ENCODE measurements at places on chromosomes 13 and 19.

DNA sequence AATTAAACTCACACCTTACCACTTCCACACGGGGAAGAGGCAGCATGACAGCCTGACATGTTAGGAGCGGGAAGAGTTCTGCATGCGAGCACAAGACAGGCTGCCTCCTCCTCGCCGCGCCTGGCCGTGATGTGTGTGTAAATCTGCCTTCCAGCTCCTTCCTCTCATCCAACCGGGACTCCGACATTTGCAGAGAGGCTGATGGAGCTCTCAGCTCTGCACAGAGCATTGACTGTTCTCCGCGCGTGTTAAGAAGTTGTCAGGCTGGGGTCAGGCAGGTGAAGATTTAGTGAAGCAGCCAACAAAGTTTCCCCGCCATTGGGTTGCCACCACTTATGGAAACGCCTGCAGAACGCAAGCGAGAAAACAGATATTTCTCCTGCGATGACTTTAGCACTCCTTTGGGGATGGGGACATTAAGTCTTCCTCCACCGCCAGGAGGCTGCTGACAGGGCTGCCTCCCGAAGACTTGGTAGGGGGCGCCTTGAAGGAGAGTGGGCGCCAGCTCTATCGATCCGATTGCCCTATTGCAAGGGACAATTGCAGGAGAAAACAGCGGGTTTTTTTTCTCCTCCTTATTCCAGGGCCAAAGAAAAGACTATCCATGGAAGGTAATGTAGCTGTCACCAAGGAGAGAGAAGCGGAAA lies 213.9 kb upstream of the TSHZ3 start:
- no peak for DNase-seq

DNA sequence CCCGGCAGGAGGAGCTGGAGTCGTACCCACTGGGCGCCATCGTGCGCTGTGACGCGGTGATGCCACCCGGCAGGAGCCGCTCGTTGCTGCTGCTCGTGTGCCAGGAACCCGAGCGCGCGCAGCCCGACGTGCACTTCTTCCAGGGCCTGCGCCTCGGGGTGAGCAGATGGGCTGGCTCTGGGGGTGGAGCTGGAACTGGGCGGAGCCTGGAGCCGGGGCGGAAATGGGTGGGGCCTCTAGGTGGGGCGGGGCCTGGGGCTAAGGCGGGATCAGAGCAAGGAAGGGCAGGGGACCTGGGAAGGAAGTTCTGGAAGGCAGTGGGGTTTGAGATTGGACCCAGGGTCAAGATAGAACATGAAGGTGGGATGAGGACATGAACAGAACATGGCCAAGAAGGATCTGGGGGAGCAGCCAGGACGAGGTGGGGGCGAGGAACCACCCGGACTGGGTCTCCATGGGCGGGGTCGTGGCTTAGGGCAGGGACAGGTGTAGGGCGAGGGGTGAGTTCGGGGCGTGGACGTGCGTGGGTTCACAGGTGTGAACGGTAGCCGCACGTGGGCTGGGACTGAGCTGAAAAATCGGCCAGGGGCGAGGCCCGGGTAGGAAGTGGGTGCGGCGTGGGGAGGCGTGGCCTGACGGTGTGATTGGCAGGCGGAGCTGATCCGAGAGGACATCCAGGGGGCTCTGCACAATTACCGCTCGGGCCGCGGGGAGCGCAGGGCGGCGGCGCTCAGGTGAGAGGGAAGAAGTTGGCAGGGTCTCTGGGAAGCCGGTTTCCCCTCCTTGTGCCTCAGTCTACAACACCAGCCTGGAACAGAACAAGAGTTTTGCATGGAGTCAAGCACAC lies 4.7 kb downstream of the EPS8L1 start:
- peak; percentile 77 for DNase-seq

DNA sequence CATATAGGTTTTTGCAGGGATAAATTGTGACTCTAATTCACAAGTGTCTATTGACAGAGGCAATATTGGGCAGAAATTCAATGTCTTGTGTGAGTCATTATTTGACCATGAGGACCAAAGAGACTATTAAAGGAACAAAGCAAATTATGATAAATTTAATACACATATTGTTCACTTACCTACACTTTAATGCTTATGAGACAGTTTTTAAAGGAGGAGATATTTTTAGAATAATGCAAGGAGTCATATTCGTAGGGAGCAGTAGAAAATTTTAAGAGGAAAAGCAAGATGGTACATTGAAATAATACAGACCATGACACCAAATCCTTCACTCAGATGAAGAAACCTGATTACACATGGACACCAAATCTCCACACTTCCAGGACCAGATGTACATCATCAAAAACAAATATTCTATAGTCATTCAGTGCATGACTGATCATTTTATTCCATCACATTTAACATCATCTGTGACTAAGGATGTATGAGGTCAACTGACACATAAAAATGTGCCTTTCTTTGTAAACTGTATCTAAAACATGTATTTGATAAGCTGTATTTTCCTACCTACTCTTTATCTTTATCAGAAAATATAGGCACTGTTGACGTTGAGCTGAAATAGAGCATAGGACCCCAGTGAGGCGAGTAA lies 4.2 kb upstream of the OR7A17 start:
- no peak for DNase-seq

GRCh38 chr13:60146471-60146870 lies 17.3 kb downstream of the DIAPH3 start:
- no peak for DNase-seq

GRCh38 chr19:58317476-58318072 lies 9.2 kb upstream of the ZSCAN22 start:
- DNase-seq = no peak

DNA sequence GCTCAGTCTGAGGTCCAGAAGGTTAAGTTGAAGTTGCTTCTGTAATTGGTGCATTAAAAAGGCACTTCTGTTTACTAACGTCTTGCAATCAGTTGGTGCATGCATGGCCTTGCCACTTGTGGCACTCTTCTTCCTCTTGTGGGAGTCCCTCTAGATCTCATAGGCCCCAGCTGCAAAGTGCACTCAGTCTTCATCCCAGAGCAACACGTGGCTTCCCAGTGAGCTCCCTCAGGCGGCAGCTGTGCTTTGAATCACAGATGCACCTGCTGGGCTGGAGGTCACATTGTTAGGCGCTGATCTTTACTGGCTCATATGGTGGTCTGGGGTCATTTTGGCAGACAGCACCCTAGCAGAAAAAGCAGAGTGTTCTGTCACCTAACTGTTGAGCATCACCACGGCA lies 215.7 kb downstream of the ZNF536 start:
- DNase-seq = no peak

DNA sequence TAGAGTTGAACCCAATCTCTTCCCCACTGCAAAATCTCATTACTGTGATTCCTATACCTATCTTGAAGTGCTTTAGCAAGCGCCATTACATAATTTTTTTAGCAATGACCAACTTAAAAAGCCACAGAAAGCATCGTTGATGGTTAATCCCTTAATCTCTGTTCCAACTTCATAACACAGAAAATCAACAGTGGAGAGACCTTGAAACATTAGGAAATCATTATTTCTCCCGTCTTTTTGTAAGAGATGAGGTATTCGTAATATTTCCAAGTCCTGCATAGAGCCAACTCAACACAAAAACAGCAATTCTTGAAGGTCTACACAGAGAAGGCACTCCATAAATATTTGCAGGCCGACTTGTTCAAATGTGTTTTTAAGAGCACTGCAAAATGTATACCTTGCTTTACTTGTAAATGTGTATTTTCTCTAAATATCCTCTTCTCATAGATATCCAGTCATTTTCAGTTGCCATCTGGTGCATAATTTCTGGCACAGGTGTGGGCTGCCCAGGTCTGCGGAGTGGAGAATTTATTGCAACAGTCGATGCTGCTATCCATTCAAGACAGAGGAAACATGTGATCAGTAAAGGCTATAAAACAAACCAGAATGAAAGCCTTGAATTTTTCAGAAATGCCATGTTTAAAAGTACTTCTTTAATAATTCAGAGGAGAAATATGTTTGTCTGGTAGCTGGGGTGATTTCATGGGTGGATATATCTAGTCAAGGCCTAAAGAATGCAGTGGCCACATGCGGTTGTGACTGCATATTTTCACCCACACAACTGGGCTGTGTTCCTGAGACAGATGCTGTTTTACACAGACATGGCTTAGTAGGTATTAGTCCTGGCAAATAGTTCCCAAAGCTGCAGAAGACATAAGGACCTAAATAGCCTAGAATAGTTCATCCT lies 234.3 kb upstream of the STARD13 start:
- no peak for DNase-seq

GRCh38 chr13:30486230-30487074 lies 20.7 kb upstream of the HMGB1 start:
- no peak for DNase-seq

GRCh38 chr13:86006317-86006716 lies 207.1 kb upstream of the SLITRK6 start:
- no peak for DNase-seq

GRCh38 chr19:10580979-10581631 lies 6.0 kb downstream of the AP1M2 start:
- peak; percentile 95 for DNase-seq

DNA sequence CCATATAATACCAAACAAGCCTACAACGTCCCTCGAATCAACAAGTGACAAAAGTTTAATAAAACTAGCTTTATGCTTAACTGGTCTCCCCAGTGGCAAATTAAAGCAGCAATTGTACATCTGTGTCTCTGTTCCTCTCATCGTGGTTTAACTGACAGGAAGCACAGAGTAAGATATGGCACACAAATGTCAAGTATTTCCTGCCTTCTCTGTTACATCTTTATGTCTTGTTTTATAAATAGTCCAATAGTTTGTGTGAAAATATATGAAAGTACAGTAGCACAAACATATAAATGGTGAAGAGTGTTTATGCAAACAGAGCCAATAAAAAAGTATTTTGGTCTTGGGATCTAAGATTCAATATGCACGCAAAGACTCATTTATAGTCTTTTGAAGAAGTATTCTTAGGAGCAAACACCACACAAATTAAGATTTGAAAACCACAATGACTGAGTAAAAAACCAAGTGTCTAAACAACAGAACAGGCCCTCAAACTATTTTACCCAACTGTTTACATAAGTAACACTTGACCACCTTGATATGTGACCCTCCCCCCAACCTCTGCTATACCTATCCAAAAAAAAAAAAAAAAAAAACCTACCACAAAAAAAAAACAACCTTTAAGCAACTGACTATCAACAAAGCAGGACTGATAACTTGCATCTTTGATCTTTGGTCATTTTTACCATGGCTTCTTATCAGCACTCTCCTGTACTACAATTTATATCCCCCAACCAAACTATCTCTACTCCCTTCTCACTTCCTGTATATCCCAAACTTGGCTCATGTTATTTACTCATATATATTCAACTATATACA lies 14.0 kb downstream of the ELF1 start:
- DNase-seq = no peak

- DNase-seq = peak; percentile 83
Measured at GRCh38 chr19:34345947-34346351, 19.0 kb upstream of the GPI start.

DNA sequence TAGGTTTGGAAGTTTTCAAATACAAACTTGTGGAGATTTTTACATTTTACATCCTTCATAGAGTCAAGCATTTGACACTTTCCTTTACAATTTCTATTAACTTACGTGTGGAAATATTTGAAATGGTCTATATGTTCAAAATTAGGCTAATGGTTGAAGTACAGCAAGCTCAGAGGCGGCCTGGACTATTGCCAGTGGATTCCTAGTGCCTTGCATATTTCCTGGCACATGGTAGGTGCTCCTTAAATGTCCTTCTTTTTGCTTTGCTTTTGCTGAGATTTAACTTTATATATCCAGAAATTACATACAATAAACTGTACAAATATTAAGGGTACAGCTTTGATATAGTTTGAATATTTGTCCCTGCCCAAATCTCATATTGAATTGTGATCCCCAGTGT lies 93.9 kb downstream of the UBL3 start:
- DNase-seq = no peak

GRCh38 chr13:41613984-41614661 lies 156.8 kb downstream of the RGCC start:
- DNase-seq = no peak
